ENCODE measurements at places on chromosomes 2 and 18.

GRCh38 chr2:231655894-231656293 lies 52.4 kb upstream of the PTMA start:
- peak; percentile 10 for DNase-seq

GRCh38 chr2:109214651-109215371 lies 85.8 kb downstream of the SH3RF3 start:
- no peak for DNase-seq

GRCh38 chr2:109659396-109660045 lies 45.4 kb downstream of the SOWAHC start:
- no peak for DNase-seq

GRCh38 chr2:117523267-117523666 lies 291.2 kb upstream of the DDX18 start:
- no peak for DNase-seq

- no peak for DNase-seq
These were observed 98.0 kb downstream of the PTPN4 start for GRCh38 chr2:119857742-119858141.

- no peak for DNase-seq
These were observed 43.9 kb upstream of the NEMP2 start for GRCh38 chr2:190578158-190579057.

- no peak for DNase-seq
These were observed 1.4 kb upstream of the CFAP65 start for GRCh38 chr2:219042750-219043149.

DNA sequence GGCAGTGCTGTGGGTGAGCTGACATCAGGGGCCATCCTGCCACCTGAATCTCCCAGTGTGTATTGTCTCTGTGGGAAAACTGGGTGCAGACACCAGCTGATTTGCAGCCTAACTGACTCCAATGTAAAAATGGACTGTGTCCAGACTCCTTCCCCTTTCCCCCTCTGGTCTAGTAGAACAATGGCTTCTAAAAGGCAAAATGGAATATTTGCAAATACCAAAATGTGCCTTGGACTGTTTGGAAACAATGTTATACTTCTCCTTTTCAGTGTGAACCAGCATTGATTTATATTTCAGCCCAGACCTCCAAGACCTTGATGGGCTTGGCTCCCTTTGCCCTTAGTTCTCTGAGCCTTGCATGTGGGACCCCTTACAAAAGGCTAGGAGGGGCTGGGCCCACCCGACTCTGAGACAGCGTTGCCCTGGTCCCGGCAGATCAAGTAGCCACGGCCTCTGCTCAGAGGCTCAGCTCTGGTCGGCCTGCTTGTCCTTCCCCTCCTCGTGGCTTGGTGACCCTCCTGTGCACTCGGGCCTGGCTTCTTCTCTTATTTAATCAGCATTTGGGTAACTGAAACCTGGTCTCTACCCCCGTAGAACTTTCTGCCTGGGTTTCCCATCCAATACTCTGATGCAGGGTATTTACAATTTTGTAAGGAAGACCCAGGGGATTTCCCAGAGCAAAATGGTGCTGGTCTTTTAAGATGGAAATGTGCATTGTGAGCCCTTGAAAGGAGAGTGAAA lies 18.0 kb upstream of the ACKR3 start:
- DNase-seq, result peak; percentile 63

- no peak for DNase-seq
These were observed 840.9 kb downstream of the GALR1 start for GRCh38 chr18:78090584-78090983.

- DNase-seq, result no peak
These were observed 133.9 kb downstream of the ZNF532 start for GRCh38 chr18:58998401-58999203.

GRCh38 chr18:72692086-72692485 lies 147.9 kb upstream of the CBLN2 start:
- no peak for DNase-seq

DNA sequence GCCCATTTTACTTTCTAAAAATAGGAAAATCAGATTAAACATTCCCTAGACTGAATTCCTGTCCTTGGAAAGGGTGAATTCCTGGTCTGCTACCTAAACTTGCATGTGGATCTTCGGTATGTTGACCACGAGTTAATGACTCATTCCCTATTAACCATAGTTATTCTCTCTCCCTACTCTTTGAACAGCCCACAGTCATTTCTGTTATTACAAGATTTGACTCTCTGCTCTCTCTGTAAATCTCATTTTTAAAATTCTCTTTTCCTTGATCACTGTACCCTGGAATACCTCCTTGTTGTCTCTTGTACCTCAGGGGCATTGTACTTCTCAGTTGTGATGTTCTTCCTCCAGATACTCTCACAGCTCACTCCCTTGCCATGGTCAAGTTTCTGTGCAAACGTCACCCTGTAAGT lies 92.0 kb upstream of the GULP1 start:
- DNase-seq, result no peak

- DNase-seq, result no peak
These were observed 150.6 kb downstream of the AGPS start for GRCh38 chr2:177543007-177543760.

- no peak for DNase-seq
These were observed 61.6 kb upstream of the RAB27B start for GRCh38 chr18:54766634-54767033.

DNA sequence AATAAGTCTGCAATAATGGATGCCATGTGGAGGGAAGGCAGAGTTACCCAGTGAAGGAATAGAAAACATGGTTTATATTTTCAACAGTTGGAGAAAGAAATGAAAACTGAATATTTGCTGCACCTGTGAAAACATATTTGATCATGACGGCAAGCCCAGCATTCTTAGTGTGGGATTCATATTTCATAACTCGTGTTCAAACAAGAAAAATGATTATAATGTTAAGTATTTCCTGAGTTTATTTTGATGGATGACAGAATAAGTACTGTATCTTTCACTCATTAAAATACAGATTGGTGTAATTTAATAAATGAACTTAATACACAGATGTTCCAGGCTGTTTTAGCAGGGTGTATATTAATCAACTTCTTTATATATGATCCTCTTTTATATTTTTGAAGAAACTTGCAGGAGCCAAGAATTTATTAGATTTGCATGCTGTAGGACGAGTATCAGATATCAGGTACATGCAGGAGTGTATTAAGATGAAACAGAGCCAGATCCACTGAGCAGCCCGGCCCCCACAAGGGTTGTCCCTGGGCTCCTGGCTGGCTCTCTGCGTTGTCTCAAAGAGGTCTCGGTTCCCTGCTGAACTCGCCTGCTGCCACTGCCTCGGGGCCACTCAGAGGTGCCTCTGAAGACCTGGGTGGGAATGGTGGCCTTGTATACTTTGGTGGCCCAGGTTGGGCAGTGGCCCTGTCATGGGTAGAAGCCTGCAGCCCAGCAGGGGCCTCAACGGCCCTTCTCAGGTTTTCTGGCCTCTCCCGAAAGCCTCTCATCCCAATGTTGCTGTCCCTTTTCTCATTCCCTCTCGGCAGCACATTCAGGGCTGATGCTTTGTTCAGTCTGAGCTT lies 95.0 kb upstream of the LDAH start:
- no peak for DNase-seq

GRCh38 chr18:57831597-57832377 lies 28.7 kb upstream of the ATP8B1 start:
- no peak for DNase-seq

DNA sequence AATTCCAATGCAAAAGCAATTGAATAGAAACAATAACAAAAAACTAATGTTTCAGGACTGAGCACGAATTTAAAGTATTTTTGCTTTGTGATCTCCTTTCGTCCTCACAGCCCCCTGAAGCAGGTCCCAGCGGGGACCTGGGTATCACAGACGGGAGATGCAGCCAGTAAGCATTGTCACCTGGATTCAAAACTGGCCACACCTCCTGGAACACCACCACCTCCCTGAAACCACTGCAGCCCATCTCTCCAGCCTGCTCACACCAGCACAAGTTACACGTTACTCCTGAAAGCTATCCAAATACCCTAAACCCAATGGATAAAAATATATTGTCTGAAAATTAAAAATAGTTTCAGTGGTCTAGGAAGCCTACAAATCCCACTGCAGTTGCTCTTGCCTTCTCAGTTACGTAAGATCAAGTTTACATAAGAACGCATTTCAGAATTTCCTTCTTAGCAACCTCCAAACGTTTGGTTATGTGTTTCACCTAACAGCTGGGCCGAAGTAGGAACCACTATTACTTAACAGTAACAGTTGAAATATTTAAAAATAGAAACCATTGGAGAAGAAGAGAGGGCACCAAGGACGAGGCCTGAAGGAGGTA lies 178.0 kb downstream of the HDAC4 start:
- no peak for DNase-seq

GRCh38 chr18:22378672-22379282 lies 38.9 kb downstream of the CTAGE1 start:
- DNase-seq, result no peak

GRCh38 chr2:208371634-208371935 lies 35.0 kb upstream of the PTH2R start:
- no peak for DNase-seq

- DNase-seq, result no peak
These were observed 160.6 kb upstream of the ATP5MC3 start for GRCh38 chr2:175342085-175342484.

- no peak for DNase-seq
These were observed 266 bp downstream of the KDM3A start for GRCh38 chr2:86441392-86441881.

All from GM10248 (cell line).